ENCODE measurements at places on chromosomes 11 and 22. TPM values are rescaled to one million over a fixed set of nuclear protein-coding genes. Genes with fewer than 3 reads are reported as not detected.
A peak's percentile ranks its signal among the peaks of the same experiment; 100 is the strongest.

The KCNK4 gene
- not detected for total RNA-seq

- peak; percentile 35 for DNase-seq
Observed at GRCh38 chr11:130451231-130452019, 3.0 kb downstream of the ADAMTS15 start.

The LMO2 gene
- 5.8 TPM for total RNA-seq

GRCh38 chr11:832529-833113 lies at the start of gene CD151:
TSS of gene CD151 (plus strand) at chr11:832952. CDS start at chr11:836070, 3,118 bp downstream.
- DNase-seq: no peak

DNA sequence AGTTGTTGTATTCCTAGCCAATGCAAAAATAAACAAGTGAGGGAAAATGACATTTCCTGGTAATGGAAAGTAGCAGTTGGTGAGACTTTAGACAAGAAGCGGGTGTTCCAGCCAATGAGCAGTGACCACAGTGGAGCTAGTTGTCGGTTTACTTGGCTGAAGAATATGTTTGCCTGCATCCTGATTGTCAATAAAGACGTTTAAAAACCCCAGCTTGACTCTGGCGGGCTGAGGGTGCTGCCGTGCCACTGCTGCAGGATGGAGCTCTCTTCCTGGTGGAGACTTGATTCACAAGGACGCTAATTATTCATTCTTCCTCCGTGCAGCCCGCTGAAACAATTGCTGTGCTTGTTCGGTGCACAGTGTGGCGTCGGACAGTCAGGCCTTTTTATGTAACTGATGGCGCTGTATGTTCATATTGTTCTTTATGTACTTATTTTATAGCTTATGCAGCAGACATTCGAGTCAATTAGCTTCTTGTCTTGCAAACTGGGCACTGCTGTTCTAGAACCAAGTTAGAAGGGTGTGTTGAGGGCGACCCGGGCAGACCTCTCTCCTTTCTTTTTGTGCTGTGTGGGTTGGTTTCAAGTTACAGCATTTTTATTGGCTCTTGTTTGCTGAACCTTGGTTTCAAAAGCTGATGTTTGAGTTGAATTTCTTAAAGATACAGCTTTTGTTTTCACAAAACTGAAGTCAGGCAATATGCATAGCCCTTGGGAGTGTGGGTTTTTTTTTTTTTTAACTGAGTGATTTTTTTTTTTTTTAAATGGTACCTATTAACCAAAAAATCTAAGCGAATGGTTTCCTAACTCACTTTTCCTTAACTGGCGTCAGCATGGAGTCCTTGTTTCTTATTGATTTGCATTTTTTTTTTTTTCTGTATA lies 153.9 kb downstream of the TEAD1 start:
- DNase-seq: peak; percentile 61

DNA sequence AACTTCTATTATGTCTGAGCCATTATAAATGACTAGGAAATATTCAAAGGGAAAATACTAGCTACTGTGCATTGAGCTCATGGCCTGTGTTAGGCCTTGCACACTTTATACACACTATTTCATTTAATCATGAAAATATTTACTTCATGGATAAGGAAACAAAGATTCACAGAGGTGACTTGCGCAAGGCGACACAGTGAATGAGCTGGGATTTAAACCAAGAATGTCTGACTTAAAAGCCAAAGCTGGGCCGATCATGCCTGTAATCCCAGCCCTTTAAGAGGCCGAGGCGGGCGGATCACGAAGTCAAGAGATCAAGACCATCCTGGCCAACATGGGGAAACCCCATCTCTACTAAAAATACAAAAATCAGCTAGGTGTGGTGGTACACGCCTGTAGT lies 231.5 kb downstream of the MIAT start:
- no peak for DNase-seq

GRCh38 chr11:124510279-124510678 lies 33.2 kb downstream of the OR8B12 start:
- no peak for DNase-seq

GRCh38 chr11:64060263-64060860 lies 24.6 kb downstream of the FLRT1 start:
- no peak for DNase-seq

GRCh38 chr11:105045676-105046296 lies 651 bp upstream of the CARD16 start:
- no peak for DNase-seq

DNA sequence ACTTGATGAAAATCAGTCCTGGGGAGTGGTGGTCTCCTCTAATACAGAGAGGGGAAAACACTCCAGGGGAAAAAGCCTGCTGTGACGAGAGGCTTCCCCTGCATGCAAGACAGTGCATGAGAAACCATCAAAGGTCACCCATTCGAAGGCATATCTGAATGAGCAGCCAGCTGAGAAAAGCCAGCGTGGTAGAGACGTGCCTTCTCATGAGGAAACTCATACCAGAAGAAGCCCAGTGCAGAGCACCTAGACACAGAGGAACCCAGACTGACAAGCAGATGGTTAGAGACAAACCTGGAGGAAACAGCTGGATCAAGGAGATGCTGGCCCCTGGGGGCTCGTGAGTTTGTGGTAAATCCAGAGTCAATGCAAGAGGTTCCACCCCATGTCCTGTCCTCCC lies 534.8 kb downstream of the BRD1 start:
- peak; percentile 12 for DNase-seq

- DNase-seq: no peak
Observed at GRCh38 chr22:44049486-44050231, 25.6 kb downstream of the PARVB start.

The OR5D13 gene
- total RNA-seq: not detected

DNA sequence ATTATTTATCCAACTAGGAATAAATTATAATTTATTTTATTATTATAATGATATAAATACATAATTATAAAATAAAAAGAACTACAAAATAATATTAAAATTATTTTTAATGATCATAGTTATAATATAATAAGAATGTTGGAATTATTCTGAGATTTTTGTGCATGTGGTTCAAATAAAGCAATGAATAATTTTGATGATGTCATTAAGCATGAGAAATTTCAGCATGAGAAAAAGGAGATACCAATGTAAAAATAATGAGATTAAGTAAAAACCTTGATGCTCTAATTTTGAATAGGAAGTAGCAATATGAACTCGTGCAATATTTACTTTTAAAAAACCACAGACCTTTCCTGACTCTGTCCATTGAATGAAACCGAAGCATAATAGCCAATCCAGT lies 181.8 kb upstream of the MTNR1B start:
- no peak for DNase-seq

DNA sequence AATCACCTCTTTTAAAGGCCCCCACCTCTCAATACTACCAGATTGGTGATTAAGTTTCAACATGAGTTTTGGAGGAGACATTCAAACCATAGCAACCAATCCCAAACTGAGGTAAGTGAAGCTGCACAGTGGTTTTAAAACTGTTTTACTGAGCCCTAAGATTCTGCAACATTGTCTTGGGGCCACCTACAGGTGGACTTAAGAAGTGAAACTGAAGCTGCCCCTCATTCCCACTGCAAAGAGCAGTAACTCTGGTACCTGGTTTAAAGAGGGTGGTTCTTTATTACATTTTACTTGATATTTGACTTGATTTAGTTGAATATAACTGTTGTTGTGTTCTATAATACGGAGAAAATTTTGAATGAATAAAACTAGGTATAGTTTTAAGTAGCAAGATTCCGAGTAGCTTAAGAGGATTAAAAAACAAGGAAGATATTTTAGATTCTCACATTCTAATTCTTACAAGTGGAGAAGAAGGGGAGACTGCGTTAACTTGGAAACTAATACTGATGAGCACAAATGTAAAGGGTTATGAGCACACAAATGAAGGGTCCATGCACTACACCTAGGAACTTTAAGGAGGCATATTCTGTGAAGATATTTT lies 26.7 kb downstream of the SYT9 start:
- no peak for DNase-seq

- no peak for DNase-seq
Observed at GRCh38 chr11:12725863-12726682, 51.9 kb downstream of the TEAD1 start.

DNA sequence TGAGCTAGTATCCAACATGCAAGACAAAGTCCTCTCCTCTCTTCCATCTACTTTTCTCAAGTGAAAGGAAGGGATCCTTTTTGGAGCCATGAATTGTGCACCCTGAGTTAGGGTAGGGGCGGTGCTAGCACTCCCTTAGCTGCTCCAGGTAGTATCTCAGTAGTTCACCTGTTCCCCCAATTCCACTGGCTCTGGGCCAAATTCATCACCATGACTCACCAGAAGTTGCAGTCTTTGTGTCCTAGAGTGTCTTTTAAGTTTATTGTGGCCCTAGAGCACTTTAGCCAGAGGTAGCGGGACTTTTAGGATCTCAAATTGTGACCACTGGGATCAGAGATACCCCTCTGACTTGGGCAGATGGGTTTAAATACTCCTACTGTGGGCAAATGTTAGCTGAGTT lies 398.6 kb upstream of the ANO5 start:
- no peak for DNase-seq

DNA sequence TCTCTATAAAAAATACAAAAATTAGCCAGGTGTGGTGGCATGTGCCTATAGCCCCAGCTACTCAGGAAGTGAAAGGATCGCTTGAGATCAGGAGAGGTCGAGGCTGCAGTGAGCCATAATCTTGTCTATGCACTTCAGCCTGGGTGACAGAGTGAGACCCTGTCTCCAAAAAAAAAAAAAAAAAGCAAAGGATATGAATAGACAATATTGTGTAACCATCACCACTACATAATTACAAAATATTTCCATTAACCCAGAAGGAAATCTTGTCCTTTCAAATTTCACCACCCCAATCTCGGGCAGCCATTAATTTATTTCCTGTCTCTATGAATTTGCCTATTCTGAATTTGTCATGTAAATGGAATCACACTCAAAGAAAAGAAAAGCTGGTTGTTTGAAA lies 21.2 kb downstream of the RSF1 start:
- DNase-seq: no peak

- no peak for DNase-seq
Observed at GRCh38 chr22:48105259-48105658, 1342.8 kb downstream of the TBC1D22A start.

- peak; percentile 62 for DNase-seq
Observed at GRCh38 chr22:31085493-31085824, 4.3 kb downstream of the SMTN start.

Data from left colon (tissue), 2 donors.